Left forelimb (tissue), 1 donor: ENCODE measurements at places on chromosomes 1 and 21.

DNA sequence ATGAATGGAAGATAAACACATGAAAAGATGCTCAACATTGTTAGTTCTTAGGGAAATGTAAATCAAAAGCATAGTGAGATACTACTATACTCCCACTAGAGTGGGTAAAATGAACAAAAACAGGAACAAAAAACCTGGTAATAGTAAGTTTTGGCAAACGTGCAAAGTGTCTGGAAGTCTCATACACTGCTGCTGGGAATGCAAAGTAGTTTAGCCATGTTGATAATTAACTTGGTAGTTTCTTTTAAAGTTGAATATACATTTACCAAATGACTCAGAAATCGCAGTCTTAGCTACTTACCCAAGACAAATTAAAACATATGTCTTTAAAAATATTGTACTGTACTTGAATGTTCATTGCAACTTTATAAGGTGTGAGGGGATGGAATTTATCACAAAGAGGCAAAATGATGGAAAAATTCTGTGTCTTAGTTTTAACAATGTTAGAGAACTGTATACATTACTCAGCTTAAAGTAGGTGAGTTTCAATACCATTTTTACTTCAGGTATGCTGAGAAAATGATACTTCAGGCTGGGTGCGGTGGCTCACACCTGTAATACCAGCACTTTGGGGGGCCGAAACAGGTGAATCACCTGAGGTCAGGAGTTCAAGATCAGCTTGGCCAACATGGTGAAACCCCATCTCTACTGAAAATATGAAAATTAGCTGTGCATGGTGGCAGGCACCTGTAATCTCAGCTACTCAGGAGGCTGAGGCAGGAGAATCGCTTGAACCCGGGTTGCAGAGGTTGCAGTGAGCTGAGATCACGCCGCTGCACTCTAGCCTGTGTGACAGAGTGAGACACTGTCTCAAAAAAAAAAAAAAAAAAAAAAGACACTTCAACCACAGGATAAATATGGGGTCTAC, 102.3 kb downstream of the PDE4B start:
- no peak for DNase-seq

DNA sequence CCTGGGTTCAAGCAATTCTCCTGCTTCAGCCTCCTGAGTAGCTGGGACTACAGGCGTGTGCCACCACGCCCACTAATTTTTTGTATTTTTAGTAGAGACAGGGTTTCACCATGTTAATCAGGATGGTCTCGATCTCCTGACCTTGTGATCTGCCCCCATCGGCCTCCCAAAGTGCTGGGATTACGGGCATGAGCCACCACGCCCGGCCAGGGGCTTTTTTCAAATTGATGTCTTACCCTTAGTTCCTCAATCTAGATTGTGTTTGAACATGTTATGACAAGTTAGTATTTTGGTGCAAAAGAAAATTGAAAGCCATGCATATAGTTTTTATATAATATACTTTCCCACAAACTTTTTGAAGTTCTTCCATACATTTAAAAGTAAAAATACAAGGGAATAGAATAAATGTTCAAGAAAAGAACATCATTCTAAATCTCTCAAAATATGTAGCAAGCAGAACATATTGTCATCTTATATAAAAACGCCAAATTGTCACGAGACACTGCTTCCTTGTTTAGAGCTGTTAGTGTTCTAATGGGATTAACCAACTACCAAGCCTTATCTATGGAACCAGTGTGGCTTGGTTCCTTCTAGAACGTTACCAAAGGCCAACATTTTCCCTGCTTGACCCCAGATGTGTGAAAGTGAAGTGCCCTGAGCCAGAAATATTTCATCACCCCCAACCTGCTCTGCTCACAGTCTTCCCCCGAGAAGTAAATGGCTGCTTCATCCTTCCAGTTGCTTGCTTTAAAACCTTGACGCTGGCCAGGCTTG, 9.5 kb upstream of the PLEKHM2 start:
- DNase-seq, result no peak

DNA sequence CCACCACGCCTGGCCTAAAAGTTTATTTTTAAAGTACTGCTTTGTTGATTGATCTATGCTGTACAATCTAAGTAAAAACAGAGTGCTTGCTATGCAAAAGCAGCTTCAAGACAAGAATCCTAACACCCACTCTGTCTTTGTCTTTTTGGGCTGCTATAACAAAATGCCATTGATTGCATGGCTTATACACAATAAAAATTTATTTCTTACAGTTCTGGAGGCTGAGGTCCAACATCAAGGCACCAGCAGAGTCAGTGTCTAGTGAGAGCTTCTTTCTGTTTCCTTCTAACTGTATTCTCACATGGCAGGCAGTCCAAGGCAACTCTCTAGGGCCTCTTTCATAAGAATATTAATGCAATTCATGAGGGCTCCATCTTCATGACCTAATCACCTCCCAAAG, 63.6 kb upstream of the GJA5 start:
- DNase-seq, result no peak

DNA sequence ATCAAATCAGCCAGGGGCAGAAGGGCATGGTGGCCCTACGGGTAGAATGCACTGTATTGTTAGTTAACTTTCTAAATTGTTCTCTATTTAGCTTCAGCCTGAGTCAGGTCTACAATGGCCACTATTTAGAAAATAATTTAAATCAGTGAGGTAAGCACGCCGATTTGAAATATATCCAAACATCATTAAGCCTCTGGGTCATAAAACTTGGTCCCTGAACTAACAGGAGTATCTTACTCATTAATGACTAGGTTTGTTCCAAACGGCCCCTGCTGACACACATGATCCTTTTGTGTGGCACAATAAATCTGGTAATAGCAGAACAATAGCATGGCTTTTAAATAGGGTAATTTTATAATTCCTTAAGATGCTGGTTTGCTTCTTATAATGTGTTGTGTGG, 48.4 kb downstream of the STX6 start:
- no peak for DNase-seq

- no peak for DNase-seq
Observed at GRCh38 chr1:20367116-20367585, 76.5 kb downstream of the VWA5B1 start.

- DNase-seq, result no peak
Observed at GRCh38 chr1:100624886-100625610, 87.1 kb downstream of the GPR88 start.

DNA sequence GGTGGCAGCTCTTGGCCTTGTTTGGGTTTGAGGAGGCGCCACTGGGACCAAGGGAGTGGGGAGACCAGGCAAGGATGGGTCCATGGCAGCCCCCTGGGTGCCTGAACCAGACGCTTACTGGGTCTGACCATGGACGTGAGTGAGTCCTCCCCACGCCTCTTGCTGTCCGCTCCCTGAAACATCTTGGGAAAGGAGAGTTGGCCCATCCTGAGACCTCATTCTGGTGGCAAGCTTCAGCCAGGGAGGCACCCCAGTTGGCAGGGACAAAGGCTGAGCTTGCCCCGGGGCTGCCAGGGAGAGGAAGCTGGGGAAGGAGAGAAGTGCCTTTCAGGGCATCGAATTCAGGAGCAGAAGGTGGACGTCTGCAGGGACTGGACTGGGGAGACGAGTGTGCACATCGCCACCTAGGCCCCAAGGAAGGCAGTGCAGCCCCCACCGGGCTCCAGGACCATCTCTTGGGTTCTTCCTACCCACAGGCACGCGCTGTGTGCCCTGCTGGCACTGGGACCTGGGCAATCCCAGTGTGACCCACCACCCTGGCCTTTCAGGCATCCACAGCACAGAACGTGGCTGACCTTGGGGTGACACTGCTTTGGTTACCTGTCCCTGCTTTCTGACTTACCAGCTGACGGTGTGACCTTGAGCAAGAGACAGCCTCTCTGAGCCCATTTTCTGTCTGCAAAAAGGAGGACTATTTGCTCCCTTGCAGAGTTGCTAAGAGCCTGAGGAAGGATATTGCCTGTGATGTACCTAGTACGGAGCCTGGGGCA, 132.9 kb upstream of the WNT4 start:
- no peak for DNase-seq

DNA sequence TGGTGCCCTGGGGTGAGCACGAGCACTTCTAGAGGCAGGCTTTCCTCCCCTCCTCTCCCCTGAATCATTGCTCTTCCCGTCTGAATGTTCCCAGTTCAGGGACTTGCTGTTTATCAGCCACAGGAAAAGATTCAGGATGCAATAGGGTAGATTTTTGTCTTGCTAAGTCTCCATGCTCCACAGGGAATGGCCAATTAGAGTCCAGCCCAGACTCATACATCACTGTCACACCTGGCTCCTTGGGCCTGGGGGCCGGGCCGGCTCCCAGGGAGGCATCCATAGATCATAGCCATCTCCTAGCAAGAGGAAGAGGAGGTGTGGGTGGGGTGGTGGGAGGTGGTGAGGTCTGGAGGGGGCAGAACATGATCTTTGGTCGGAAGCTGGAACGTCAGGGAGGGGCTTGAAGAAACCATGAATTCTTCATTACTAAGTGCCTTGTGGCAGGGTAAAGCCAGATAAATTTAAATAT, 83.4 kb downstream of the LRRN2 start:
- DNase-seq, result no peak

DNA sequence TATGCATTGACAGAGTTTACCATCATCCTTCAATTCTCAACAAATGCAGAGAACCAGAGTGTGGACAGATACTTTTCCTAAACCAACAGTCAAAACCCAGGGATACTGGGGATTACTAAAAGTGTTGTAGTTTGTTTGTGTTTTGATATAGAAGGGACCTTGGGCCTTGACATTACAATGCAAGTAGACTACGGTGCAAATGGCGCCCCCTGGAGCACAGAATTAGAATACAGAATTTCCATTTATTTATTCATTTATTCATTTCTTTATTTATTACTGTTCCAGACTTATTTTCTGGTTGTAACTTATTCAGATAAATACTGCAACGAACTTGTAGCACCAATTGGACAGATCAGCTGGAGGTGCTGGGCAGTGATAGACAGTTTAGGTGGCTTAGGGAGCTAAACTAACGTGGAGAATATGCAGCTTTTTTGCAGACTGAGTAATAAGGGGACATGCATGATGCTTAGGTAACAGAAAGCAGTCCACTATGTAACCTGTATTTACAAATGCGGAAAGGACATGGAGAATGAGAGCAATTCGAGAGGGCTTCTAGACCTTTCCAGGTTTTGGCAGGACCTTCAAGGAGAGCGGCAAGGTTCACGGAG, 42.6 kb downstream of the KIRREL1 start:
- DNase-seq, result no peak

- no peak for DNase-seq
Observed at GRCh38 chr1:198416296-198416695, 124.2 kb downstream of the ATP6V1G3 start.

DNA sequence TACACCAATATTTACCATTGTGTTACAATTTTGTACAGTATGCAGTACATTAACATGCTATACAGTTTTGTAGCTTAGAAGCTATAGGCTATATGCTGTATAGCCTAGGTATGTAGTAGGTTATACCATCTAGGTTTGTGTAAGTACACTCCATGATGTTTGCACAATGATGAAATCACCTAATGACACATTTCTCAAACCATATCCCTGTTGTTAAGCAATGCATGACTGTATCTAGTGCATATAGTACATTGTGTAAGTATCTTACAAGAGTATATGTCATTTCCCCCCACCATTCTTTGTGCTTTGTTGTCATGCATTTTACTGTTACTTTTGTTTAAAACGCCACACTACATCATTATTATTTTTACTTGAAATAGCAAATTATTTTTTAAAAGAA, 65.7 kb upstream of the RNF11 start:
- no peak for DNase-seq

DNA sequence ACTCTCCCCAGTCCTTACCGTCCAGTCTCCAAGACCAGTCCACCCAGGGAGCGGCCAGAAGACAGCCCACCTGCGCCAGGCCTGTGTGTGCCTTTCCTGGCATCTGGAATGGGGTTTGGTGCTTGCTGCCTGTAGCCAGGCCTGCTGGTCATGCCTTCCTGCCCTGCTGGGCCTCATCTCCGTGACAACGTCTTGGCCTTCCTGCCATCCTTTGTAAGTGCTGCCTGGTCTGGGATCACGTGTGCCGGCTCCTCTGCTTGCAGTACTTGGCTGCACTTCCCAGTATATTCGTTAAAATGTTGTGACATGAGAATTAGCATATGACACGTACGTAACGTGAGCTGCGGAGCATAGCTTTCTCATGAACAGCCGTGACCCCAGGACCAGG, 145.3 kb upstream of the COL6A1 start:
- peak; percentile 42 for DNase-seq

GRCh38 chr1:26775666-26776065, 12.1 kb upstream of the PIGV start:
- no peak for DNase-seq

DNA sequence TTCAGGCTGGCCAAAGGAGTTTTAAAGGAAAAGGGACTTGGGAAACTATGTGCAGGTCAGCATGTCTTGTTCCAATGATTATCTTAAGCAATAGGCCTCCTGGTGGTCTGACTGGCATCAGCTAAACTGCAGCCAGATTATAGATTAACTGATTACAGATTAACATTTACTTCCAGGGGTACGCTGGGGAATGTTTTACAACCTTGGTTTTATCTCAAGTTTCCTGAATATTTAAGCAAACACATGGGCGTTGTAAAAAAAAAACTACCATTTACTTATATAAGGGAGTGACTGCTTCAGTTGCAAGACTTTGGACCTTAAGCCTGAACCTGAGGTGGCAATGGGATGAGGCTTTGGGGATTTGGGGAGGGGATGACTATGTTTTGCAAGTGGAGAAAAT, 600.6 kb upstream of the B3GALT2 start:
- no peak for DNase-seq

- no peak for DNase-seq
Observed at GRCh38 chr1:243730487-243731150, 119.4 kb downstream of the AKT3 start.
